Activated T-helper 1 cell treated with anti-CD3 and anti-CD28 coated beads, Interleukin-2, amount 50 U/mL, for 16 hours (primary cell): ENCODE measurements at places on chromosomes 6 and 20.

GRCh38 chr6:128482642-128483041 is 37.8 kb downstream of the PTPRK start:
- no peak for DNase-seq

DNA sequence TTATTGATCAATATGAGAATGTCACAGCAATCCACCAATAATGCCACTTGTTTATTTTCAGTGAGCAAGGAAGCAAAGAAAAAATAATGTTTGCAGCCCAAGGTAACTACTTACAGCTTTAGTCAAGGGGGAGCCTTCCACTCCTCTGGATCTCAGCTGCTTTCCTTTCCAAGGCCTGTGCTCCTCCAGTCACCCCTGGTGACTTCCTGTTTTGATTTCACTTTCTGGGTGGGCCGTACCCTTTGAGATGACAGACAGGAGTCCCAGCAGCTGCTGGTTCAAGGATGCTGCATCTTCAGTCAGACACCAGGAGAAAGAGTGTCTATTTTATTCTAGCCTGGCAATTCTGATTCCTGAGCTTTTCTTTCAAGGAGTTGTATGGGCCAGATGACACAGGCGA is 5.6 kb upstream of the VNN2 start:
- DNase-seq: peak; percentile 6

DNA sequence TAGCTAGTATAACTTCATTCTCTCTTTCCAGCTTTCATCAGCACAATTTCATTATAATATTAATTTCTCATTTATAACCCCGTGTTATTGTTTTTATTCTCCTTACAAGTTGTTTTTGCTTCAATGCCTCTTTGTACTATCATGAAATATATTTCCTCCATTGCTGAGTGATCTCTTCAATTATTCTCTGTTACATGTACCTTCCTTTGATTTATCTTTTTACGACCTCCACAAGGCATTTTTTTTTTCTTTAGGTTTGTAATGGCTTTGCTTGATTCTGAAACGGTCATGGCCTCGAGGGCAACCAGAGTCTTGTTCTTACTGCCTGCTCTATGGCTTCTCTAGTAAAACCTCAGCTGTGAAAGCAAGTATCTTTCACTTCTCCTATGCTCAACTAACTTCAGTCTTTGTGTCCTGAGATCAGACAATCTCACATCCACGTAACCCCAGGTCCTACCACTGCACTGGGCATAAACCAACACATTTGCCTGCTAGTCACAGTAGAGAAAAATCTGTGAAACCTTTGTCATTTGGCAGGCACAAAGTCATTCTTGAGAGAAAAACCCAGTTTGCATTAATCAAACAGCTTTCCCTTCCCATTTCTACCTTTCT is 119.9 kb downstream of the UST start:
- no peak for DNase-seq

DNA sequence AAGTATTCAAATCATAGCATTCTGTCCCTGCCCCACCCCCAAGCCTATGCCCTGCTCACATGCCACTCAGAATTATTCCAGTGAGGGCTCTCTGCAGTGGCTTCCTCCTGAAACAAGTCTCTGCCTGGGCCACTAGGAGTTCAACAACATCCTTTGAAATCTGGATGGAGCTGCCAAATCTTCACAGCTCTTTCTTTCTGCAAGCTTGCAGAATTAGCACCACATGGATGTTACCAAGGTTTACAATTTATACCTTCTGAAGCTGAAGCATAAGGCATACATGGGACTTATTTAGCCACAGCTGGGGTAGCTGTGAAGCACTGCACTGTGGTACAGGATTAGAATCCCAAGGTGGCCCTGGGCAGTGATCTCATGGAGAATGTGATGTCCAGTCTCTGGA is 577.5 kb downstream of the CD109 start:
- DNase-seq: no peak

GRCh38 chr20:22825076-22825475 is 210.0 kb upstream of the SSTR4 start:
- DNase-seq: no peak

GRCh38 chr6:33080127-33081089 is 4.6 kb downstream of the HLA-DPB1 start:
- no peak for DNase-seq

DNA sequence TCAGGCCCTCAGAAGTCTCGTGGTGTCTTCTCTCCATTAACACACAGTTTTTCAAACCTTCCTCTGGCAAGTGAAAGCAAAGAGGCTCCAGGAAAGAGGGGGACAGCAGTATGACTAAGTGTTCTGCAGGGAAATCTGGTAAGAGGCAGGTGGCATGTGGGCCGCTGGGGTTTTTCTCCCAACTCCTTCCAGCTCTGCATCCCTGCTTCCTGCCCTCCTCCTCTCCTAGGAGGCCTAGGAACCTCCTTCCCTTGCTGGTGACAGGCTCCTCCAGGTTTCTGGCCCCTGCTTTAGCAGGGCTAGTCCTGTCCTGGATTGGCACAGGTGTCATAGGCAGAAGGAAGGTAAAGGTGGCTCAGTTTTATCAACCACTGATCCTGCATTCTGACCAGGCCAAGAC is 7.6 kb upstream of the ITCH start:
- no peak for DNase-seq

GRCh38 chr6:57267586-57268293 is 45.6 kb upstream of the RAB23 start:
- DNase-seq: no peak
